ENCODE measurements at places on chromosomes 4 and X.
A peak's percentile ranks its signal among the peaks of the same experiment; 100 is the strongest.

- H3K27me3 ChIP-seq, result no peaks in the 10 kb centered on the region
- H3K27ac ChIP-seq, result no peak overlapping the region
- H3K36me3 ChIP-seq, result no peaks in the 10 kb centered on the region
- no peak for DNase-seq
- peaks cover under 1% of the 10 kb centered on the region for H3K4me1 ChIP-seq
Measured at GRCh38 chr4:77188498-77189220, 31.7 kb downstream of the CCNG2 start.

GRCh38 chr4:60799214-60799613 lies 400.9 kb upstream of the ADGRL3 start:
- H3K27me3 ChIP-seq, result no peaks in the 10 kb centered on the region
- H3K27ac ChIP-seq, result no peak overlapping the region
- no peak for DNase-seq
- no peaks in the 10 kb centered on the region for H3K36me3 ChIP-seq

- H3K4me1 ChIP-seq, result no peaks in the 10 kb centered on the region
- no peak for DNase-seq
- H3K4me3 ChIP-seq, result no peak overlapping the region
- H3K27ac ChIP-seq, result no peak overlapping the region
- H3K27me3 ChIP-seq, result no peaks in the 10 kb centered on the region
Measured at GRCh38 chrX:6685489-6685888, 150.6 kb upstream of the VCX3A start.

DNA sequence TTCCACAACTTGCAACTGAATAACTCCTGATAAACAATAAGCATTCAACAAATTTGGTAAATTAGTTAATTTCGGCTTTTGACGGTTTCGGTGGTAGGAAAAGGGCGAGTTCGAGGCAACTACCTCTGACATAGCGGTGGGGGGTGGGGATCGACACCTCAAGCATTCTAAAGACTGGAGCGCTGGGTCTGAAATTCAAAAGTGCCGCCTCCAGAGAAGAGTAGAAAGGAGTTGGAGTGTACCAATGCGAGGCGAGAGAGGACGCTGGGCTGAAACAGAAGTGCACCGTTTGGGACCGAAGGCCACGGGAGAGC lies 725 bp downstream of the SMC1A start:
- peak overlapping the region; percentile 98 for H3K4me3 ChIP-seq
- no peaks in the 10 kb centered on the region for H3K27me3 ChIP-seq
- no peaks in the 10 kb centered on the region for H3K36me3 ChIP-seq
- peak overlapping the region; percentile 99 for H3K27ac ChIP-seq
- peaks cover 19% of the 10 kb centered on the region for H3K4me1 ChIP-seq

DNA sequence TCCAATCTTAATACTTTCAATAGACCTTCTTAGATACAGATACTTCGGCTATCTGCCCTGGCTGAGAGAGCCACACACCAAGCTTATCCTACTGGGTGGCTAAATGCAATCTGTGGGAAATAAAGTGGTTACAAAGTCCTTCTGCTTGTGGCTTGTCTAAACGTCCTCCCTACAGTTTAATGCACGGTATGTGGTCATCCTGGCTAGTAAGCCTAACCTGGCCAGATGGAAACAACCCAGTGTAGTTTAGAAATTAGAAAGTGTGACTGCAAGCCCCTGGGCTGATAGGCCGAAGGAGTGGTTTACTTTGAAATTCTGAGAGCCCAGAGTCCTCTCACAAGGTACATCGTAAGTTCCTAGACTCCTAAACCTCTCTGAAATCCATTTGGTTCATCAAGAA lies 47.9 kb downstream of the HELT start:
- H3K4me3 ChIP-seq, result no peak overlapping the region
- DNase-seq, result no peak
- H3K36me3 ChIP-seq, result no peaks in the 10 kb centered on the region
- peaks cover 5% of the 10 kb centered on the region for H3K27me3 ChIP-seq
- no peak overlapping the region for H3K27ac ChIP-seq

DNA sequence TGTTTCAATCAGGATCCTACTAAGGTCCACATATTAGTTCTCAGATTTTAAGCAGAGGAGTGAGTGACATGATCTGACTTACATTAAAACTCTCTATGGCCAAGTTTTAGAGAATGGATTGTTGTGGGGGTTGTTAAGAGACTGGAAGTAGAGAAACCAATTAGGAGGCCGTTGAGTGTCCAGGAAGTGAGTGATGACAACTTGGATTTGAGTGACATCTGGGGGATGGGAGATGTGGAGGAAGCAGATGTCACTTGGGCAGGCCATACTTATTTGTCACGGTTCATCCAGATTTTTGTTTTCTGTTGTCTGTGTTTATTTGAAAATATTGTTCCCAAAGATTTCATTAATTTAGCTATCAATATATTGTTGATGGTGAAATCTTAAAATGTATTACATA lies 28.3 kb downstream of the ADD1 start:
- DNase-seq, result peak; percentile 38
- H3K27me3 ChIP-seq, result no peaks in the 10 kb centered on the region
- peak overlapping the region; percentile 40 for H3K27ac ChIP-seq

- H3K4me1 ChIP-seq, result no peaks in the 10 kb centered on the region
- no peak for DNase-seq
- H3K36me3 ChIP-seq, result no peaks in the 10 kb centered on the region
- H3K27ac ChIP-seq, result no peak overlapping the region
- no peaks in the 10 kb centered on the region for H3K27me3 ChIP-seq
- no peak overlapping the region for H3K4me3 ChIP-seq
Measured at GRCh38 chrX:16918979-16919378, 27.5 kb upstream of the REPS2 start.
